ENCODE measurements at places on chromosomes 5 and 9. TPM values are rescaled to one million over a fixed set of nuclear protein-coding genes. Genes with fewer than 3 reads are reported as not detected.

GRCh38 chr5:77232574-77233358 is 22.3 kb downstream of the PDE8B start:
- no peak for DNase-seq
- no peak overlapping the region for H3K4me3 ChIP-seq
- no peaks in the 10 kb centered on the region for H3K4me1 ChIP-seq
- H3K36me3 ChIP-seq, result no peaks in the 10 kb centered on the region
- H3K27me3 ChIP-seq, result no peaks in the 10 kb centered on the region

DNA sequence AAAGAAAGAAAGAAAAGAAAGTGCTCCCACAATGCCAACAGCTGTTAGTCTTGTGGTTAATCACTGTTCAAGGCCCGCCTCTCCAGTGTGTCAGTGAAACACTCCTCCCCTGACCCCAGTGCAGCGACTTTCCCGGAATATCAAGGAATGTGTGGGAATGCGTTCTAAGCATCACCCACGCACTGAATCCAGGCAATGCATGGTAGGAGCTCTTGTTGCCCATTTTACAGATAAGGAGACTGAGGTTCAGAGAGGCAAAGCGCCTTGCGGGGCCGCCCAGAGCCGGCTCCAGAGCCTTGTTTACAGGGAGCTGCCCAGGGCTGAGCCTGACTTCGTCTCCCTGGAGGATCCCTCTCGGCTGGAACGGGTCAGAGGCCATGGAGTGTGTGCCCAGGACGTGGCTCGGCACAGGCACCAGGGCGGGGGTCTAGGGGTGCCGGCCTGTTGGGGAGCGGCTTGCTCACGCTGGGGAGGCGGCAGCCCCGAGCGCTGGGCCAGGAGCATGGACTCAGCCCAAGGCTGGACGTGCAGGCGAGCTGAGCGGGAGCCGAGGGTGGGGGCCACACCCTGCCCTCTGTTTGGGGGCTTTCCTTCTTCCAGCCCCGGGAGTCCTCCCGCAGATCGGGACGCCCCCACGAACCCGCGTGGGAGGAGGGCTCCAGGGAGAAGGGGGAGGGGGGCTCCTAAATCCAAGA is 823 bp downstream of the ST6GALNAC6 start:
- peaks cover 20% of the 10 kb centered on the region for H3K36me3 ChIP-seq
- peaks cover 15% of the 10 kb centered on the region for H3K4me1 ChIP-seq
- peak overlapping the region; percentile 39 for H3K27ac ChIP-seq
- no peaks in the 10 kb centered on the region for H3K27me3 ChIP-seq
- no peak for DNase-seq

GRCh38 chr5:149358294-149358651 is 427 bp downstream of the PCYOX1L start:
- DNase-seq, result no peak
- H3K27me3 ChIP-seq, result no peaks in the 10 kb centered on the region
- H3K4me3 ChIP-seq, result peak overlapping the region; percentile 93
- H3K4me1 ChIP-seq, result peaks cover 12% of the 10 kb centered on the region
- H3K27ac ChIP-seq, result peak overlapping the region; percentile 48
- peaks cover 11% of the 10 kb centered on the region for H3K36me3 ChIP-seq

The LHX3 gene
- 0.10 TPM for total RNA-seq

DNA sequence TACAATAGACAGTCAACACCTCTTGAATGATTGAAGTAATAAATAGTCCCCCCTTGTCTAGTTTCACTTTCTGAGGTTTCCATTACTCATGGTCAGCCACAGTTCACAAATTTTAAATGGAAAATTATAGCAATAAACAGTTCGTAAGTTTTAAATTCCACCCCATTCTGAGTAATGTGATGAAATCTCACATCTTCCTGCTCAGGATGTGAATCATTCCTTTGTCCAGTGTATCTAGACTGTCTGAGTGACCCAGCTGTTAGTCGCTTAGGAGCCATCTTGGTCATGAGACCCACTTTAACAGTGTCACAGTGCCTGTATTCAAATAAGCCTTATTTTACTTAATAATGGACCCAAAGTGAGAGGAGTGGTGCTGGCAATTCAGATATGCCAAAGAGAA is 311.6 kb upstream of the PRR16 start:
- no peak overlapping the region for H3K4me3 ChIP-seq
- no peak overlapping the region for H3K27ac ChIP-seq
- H3K4me1 ChIP-seq, result peaks cover 3% of the 10 kb centered on the region
- no peaks in the 10 kb centered on the region for H3K27me3 ChIP-seq
- no peak for DNase-seq

The HARS1 gene
- total RNA-seq, result 67.7 TPM

DNA sequence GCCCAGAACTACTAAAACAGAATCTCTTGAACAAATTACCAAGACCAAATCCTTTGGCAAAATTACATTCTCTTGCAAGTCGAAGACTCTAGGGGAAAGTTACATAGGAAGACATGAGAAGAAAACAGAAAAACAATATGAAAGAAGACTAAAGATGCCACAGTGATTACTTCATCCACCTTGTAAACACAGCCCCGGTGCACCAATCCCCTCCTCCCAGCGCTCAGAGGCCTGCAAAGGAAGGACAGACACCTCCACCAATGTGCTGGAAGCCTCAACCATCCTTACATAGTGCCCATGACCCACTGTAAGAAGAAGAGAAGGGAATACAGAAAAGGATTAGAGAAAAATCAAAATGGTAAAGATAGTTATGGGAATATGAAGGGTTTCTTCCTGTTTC is 218.5 kb downstream of the SPOCK1 start:
- H3K4me3 ChIP-seq, result no peak overlapping the region
- no peaks in the 10 kb centered on the region for H3K36me3 ChIP-seq
- no peak overlapping the region for H3K27ac ChIP-seq
- DNase-seq, result no peak

The VAV2 gene
- 54.3 TPM for total RNA-seq

The WWC1 gene
- total RNA-seq, result 183 TPM

The ENHO gene
- 0.95 TPM for total RNA-seq

The NHP2 gene
- total RNA-seq, result 136 TPM

The ABL1 gene
- total RNA-seq, result 66.6 TPM

The CNTFR gene
- total RNA-seq, result 3.5 TPM

- H3K4me1 ChIP-seq, result peaks cover 15% of the 10 kb centered on the region
- peak overlapping the region; percentile 77 for H3K4me3 ChIP-seq
- no peaks in the 10 kb centered on the region for H3K27me3 ChIP-seq
- no peak overlapping the region for H3K27ac ChIP-seq
Measured at GRCh38 chr9:137423514-137424291, 510 bp downstream of the NOXA1 start.

DNA sequence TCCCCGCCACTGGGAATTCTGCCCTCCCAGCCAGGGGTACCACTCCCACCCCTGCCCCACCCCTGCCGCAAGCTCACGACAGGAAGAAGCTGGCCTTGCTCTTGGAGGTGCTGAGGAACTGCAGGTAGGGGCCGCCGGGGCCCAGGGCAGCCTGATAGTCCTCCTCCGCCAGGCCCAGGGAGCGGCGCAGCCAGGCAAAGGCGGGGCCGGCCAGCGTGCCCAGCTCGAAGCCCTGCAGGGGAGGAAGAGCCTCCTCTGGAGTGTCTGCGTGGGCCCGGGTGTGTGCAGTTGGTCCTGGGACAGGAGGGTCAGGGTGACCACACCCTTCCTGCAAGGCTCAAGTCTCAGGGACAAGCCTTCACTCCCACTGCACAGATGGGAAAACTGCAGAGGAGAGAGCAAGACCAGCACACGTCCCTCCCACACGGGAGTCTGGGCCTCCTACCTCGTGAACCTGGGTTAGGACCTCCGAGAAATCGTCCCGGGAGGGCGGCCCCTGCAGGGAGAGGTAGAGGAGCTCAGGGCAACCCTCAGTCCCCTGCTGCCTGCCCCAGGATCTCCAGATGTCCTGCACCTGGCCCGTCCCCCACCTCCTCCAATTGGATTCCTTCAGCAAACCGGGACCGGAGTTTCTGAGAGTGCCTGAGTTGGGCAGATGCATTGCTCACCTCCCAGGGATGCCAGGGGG is 2.4 kb downstream of the PIP5KL1 start:
- peaks cover 3% of the 10 kb centered on the region for H3K36me3 ChIP-seq
- peaks cover 14% of the 10 kb centered on the region for H3K4me1 ChIP-seq
- DNase-seq, result no peak
- peak overlapping the region; percentile 70 for H3K27ac ChIP-seq

DNA sequence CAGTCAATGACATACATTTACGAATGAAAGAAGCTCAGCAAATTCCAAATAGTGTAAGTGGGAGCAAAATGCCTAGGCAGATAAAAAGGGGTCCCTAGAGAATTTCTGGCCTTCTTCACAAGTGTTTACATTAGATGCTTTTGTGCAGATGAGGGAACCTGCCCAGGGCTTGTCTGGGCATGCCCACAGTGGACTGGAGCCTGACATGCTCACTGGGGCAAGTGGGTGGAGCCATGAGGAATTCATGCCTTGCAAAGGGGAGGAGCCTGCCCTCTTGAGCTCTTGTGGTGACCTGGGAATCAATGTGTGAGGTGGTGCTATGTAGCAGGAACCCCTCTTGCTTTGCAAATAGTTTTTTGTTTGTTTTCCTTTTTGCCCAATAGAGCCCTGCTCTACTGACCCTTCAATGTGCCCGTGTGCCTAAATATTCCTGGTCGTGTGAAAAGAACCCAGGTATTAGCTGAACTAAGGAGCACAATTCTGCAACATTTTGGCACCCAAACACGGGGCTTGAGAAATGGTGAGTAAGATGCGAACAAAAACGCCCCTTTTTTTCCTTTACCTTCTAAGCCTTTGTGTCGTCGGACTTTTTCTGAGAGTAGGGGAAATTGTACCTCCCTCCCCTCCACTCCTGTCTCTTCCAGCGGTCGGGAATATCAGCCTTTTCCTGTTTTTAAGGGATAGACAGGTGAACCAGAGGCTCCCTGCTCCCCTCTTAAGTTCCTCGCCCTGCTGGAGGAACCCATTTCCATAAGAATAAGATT is 433.8 kb upstream of the CDH9 start:
- H3K27me3 ChIP-seq, result no peaks in the 10 kb centered on the region
- peak overlapping the region; percentile 92 for H3K4me3 ChIP-seq
- peak overlapping the region; percentile 92 for H3K27ac ChIP-seq
- H3K4me1 ChIP-seq, result peaks cover 8% of the 10 kb centered on the region
- H3K36me3 ChIP-seq, result peaks cover 25% of the 10 kb centered on the region

DNA sequence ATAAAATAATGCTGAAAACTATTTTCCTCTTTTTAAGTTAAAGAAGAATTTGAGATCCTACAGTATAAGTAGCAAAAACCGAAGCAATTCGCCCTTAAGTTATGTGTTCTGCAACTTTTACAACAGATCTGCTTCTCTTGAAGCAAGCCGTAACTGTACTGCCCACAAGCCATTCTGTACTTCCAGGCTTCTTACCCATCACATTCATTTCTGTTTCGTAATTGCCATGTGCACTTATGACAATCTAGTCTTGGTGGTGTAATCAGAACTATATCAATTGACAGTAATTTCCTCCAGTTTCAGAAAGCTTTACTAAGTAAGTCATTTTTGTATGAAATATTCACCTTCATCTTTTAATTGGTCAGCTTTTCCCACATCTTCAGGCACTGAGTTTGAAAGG is 13.8 kb downstream of the SGTB start:
- DNase-seq, result no peak
- H3K27me3 ChIP-seq, result no peaks in the 10 kb centered on the region
- peaks cover 24% of the 10 kb centered on the region for H3K36me3 ChIP-seq
- no peak overlapping the region for H3K4me3 ChIP-seq
- H3K27ac ChIP-seq, result no peak overlapping the region
- no peaks in the 10 kb centered on the region for H3K4me1 ChIP-seq

- no peaks in the 10 kb centered on the region for H3K36me3 ChIP-seq
- no peaks in the 10 kb centered on the region for H3K27me3 ChIP-seq
- no peak overlapping the region for H3K4me3 ChIP-seq
- no peak for DNase-seq
Measured at GRCh38 chr9:73515216-73515615, 363.6 kb downstream of the ANXA1 start.

- H3K36me3 ChIP-seq, result no peaks in the 10 kb centered on the region
- no peak overlapping the region for H3K4me3 ChIP-seq
- peaks cover 20% of the 10 kb centered on the region for H3K4me1 ChIP-seq
Measured at GRCh38 chr5:167295681-167296005, 995.8 kb upstream of the WWC1 start.

DNA sequence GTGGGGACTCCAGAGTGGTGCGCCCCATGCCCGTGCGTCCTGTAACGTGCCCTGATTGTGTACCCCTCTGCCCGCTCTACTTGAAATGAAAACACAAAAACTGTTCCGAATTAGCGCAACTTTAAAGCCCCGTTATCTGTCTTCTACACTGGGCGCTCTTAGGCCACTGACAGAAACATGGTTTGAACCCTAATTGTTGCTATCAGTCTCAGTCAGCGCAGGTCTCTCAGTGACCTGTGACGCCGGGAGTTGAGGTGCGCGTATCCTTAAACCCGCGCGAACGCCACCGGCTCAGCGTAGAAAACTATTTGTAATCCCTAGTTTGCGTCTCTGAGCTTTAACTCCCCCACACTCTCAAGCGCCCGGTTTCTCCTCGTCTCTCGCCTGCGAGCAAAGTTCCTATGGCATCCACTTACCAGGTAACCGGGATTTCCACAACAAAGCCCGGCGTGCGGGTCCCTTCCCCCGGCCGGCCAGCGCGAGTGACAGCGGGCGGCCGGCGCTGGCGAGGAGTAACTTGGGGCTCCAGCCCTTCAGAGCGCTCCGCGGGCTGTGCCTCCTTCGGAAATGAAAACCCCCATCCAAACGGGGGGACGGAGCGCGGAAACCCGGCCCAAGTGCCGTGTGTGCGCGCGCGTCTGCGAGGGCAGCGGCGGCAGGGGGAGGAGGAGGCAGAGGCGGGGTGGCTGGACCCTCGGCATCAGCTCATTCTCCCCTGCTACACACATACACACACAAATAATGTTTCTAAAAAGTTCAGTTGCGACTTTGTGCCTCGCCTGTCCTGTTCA is 668 bp downstream of the GLIS3 start:
- peak overlapping the region; percentile 94 for H3K4me3 ChIP-seq
- peaks cover 55% of the 10 kb centered on the region for H3K27me3 ChIP-seq
- H3K4me1 ChIP-seq, result peaks cover 19% of the 10 kb centered on the region
- DNase-seq, result peak; percentile 72

GRCh38 chr5:95261437-95262175 is 23.3 kb downstream of the MCTP1 start:
- H3K4me3 ChIP-seq, result no peak overlapping the region
- H3K27me3 ChIP-seq, result no peaks in the 10 kb centered on the region

- peaks cover 19% of the 10 kb centered on the region for H3K4me1 ChIP-seq
- no peak overlapping the region for H3K27ac ChIP-seq
- H3K4me3 ChIP-seq, result no peak overlapping the region
- no peaks in the 10 kb centered on the region for H3K36me3 ChIP-seq
- no peak for DNase-seq
- H3K27me3 ChIP-seq, result peaks cover 22% of the 10 kb centered on the region
Measured at GRCh38 chr9:126055381-126055985, 271.1 kb upstream of the MVB12B start.

- peak overlapping the region; percentile 36 for H3K4me3 ChIP-seq
- peaks cover under 1% of the 10 kb centered on the region for H3K27me3 ChIP-seq
- peak overlapping the region; percentile 58 for H3K27ac ChIP-seq
- peaks cover 24% of the 10 kb centered on the region for H3K4me1 ChIP-seq
Measured at GRCh38 chr5:140181002-140181483, 6.1 kb downstream of the CYSTM1 start.

The FUT7 gene
- total RNA-seq, result not detected

- no peak for DNase-seq
- H3K27me3 ChIP-seq, result no peaks in the 10 kb centered on the region
- H3K36me3 ChIP-seq, result peaks cover 13% of the 10 kb centered on the region
Measured at GRCh38 chr9:132061526-132061925, 18.1 kb downstream of the MED27 start.

- H3K27ac ChIP-seq, result peak overlapping the region; percentile 7
- H3K4me1 ChIP-seq, result peaks cover 31% of the 10 kb centered on the region
- no peak for DNase-seq
- peak overlapping the region; percentile 26 for H3K4me3 ChIP-seq
Measured at GRCh38 chr5:146675636-146676035, 159.6 kb upstream of the GPR151 start.

- no peaks in the 10 kb centered on the region for H3K36me3 ChIP-seq
- no peak for DNase-seq
- peaks cover 8% of the 10 kb centered on the region for H3K4me1 ChIP-seq
- H3K27me3 ChIP-seq, result no peaks in the 10 kb centered on the region
- H3K27ac ChIP-seq, result no peak overlapping the region
Measured at GRCh38 chr5:144131261-144131660, 39.2 kb downstream of the YIPF5 start.

The MYMK gene
- total RNA-seq, result not detected
